CD4-positive, alpha-beta T cell treated with Interleukin-4 for 4 hours (primary cell): ENCODE measurements at places on chromosomes 7 and 10.

DNA sequence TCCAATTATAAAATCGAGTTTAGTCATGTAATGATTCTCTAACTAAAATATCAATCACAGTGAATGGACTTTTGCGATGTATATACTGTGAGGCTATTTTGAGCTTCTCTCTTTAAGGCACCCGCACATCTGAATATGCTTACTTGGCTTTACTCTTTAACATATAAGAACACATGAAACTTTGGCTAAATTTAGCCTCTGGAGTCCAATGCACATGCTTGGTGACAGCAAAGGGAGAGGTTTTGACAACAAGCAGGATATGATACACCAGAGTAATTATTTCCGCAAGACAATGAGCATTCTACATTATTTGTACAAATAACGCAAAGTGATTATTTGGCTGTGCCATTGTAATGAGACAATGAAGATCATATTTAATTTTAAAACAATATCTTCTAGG is 72.4 kb downstream of the ARID5B start:
- DNase-seq, result no peak

GRCh38 chr7:91357379-91357778 is 93.1 kb downstream of the FZD1 start:
- no peak for DNase-seq

DNA sequence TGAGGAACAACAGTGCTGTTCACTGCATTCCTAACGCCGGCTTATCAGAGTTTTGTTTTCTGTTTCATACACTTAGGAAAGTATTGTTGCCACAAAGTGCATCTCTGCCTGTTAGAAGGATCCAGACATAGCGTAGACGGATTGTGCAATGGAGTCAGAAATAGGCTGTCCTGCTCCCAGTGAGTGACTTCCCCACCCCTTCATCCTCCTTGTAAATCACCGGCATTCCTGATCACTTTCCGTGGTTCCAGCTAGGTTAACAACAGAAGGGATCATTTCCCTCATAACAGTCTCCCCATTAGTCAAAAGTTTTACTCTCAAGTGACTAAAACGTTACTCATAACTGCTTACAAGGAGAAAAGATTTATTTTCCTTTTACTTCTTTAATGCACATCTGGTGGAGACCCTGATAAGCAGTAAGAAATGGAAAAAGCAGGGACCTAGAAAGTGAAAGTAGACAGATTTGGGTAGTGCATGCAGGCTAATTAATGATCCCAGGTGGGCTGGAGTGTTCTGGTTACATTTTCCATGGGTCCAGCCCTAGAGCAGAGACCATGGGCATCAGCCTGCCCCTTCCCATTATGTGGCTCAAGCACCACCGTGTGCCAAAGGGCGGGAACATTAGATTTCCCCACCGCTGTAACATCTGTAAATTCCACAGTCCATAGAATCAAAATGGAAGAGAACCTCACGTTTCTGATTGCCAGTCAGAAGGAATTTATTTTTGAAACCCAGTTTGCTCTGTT is 395.1 kb upstream of the GALNT17 start:
- no peak for DNase-seq

DNA sequence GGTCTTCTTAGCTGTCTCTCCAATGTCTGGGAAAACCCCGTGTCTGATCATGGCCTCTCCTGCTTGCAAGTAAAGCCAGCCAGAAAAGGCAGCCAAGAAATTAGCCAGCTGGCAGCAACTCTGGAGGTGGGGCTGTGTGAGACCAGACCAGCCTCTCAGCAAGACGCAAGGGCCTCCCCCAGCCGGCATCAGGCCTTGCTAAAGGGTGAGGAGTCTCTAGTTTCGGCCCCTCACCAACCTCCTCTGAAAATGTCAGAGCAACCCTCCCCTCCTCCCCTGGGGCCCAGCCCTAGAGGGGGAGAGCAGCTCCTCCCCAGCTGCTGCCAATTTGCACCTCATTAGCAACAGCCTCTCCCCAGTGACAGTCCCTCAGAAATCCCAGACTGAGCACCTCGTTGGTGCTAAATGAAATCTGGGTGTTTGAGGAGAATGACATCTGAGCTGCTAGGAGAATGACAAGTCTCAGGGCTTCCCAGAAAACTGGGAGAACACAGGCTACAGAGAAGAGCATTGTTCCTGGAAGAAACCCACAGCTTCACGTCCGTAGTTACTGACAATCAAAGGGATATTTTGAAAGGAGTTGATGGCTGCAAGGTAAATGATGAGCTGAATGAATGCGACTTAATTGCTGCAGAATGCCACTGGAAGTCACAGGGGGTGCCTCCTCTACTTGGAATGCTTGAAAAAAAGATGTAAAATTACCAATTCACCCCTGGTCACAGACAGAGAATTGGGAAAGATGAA is 25.9 kb downstream of the DGKI start:
- no peak for DNase-seq

- DNase-seq, result no peak
These were observed 9.2 kb downstream of the AQP1 start for GRCh38 chr7:30920584-30921539.

DNA sequence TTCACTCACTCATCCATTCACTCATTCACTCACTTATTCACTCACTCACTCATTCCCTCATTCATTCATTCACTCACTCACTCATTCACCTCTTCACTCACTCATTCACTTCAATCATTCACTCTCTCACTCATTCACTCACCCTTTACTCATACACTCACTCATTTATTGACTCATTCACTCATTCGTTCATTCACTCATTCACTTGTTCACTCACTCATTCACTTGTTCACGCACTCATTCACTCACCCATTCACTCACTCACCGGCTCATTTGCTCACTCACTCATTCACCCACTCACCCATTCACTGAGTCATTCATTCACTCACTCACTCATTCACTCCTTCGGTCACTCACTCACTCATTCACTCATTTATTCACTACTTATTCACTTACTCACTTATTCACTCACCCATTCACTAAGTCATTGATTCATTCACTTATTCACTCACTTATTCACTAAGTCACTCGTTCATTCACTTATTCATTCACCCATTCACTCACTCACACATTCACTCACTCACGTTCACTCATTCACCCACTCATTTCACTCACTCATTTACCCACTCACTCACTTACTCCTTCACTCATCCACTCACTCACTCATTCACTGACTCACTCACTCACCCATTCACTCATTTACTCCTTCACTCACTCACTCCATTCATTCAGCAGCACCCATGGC is 4.7 kb upstream of the PFKP start:
- no peak for DNase-seq

- no peak for DNase-seq
These were observed 91.0 kb upstream of the LANCL2 start for GRCh38 chr7:55274156-55274555.

- peak; percentile 72 for DNase-seq
These were observed 125.9 kb downstream of the GRK5 start for GRCh38 chr10:119333146-119333792.

- no peak for DNase-seq
These were observed 996.7 kb upstream of the CELF2 start for GRCh38 chr10:10020945-10021344.

GRCh38 chr7:70458745-70459144 is 673.2 kb upstream of the GALNT17 start:
- no peak for DNase-seq

- no peak for DNase-seq
These were observed 388.2 kb downstream of the SORCS3 start for GRCh38 chr10:105029286-105029685.

DNA sequence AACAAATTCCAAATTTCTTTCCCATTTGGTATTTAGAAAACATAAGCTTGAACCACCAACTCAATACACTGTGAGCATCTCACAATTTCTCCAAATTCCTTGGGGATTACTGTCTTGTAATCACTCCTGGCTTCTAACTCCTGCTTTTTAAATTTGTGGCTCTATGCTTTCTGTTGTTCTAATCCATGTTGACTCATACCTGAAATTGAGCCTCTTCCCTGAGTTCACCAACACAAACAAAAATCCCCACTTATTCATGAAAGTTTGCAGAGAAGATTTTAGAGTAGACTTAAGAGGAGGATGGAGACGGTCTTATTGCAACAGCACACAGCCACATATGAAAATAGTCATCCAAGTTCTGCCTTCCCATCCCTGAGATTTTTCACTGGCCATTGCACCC is 252.5 kb downstream of the PTEN start:
- DNase-seq, result no peak

DNA sequence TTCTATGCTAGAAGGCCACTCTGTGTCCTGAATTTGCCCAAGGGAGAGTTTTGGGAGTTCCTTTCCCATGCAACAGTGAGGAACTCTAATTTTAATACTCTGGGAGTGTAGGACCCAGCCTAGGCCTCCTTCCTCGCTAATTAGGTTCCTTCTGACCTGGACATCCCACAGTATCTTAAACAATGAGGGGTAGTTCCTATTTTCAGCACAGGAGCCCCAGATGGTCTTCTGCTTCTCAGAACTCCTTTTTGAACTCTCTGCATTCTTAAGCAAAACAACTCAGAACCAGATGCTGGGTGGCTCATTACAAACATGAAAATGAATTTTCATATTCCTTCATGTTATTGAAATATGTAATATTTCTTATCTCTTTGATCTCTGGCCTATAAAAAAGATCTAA is 116.9 kb downstream of the LRMDA start:
- DNase-seq, result no peak

GRCh38 chr7:71835056-71835455 is 577.1 kb downstream of the CALN1 start:
- no peak for DNase-seq

GRCh38 chr10:78375854-78376785 is 342.5 kb downstream of the RPS24 start:
- DNase-seq, result no peak

DNA sequence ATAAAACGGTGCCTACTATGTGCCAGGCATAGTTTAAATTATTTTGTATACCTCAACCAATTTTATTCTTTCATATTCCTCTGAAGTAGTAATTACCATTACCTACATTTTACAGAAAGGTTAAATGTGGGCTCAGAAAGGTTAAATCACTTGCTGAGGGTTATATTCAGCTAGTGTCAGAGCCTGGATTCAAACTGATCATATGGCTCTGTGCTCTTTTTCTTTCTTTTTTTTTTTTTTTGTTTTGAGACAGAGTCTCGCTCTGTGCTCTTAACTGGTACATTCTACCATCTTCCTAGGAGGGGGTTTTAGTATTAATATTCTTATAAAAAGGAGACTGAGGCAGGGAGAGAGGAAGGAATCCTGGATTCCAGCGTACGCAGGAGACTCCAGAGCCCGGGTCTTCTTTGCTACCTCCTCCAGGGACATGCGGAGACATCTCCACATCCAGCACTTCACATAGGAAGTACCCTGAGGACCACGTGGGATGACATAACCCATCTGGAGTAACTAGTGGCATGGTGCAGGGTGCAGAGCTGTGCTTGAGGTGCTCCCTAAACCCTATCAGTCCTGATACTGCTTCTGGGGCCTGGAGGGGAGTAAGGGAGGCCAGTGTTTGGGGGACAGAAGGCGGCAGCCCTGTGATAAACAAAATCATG is 29.6 kb upstream of the ATXN7L1 start:
- DNase-seq, result no peak

DNA sequence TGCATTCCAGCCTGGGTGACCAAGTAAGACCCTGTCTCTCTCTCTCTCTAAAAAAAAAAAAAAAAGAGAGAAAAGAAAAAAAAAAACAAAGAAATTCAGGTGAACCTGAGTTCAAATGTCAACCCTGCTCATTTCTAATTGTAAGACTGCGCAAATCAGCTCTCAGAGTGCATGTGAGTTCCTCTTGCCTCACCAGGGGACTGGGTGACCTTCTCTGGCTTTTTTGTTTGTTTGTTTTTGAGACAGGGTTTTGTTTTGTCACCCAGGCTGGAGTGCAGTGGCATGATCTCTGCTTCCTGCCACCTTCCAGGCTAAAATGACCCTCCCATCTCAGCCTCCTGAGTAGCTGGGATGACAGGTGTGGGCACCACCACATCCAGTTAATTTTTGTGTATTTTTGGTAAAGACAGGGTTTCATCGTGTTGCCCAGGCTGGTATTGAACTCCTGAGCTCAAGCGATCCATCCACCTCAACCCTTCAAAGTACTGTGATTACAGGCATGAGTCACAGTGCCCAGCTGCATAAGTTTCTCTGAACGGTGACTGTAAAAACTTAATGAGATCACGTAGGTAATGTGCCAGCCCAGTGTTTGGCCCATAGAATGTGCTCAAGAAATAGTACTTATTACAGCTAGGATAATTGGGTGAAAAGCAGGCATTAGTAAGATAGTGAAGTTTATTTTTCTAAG is 45.3 kb upstream of the BAMBI start:
- no peak for DNase-seq

DNA sequence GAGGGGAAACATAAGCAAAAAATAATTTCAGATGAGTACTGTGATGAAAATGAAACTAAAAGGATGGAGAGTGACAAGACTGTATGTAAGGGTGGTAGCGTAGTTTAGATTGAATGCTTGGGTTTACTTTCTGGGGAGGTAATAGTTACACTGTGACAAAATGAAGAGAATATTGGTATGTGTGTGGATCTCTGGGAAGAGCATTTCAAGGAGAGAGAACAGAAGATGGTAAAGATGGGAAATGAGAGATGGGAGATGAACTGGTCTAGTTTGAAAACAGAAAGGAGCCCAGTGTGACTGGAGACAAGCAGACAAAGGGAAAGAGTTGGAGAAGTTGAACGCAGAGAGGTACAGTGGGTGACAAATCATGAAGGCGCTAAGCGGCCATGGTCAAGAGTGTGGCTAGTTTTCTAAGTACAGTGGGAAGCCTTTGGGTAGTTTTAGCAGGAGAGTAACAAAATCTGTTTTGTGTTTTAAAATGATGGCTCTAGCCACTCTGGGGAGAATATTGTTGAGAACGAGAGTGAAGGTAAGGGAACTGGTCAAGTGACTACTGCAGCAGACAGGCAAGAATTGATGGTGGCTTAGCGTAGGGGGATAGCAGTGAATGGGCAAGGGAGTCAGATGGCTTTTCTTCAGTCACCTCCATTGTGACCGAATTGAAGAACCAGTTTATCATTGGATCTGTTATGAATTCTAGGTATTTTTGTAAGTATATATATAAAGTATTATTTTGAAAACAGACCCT is 22.6 kb downstream of the PALS2 start:
- DNase-seq, result no peak

DNA sequence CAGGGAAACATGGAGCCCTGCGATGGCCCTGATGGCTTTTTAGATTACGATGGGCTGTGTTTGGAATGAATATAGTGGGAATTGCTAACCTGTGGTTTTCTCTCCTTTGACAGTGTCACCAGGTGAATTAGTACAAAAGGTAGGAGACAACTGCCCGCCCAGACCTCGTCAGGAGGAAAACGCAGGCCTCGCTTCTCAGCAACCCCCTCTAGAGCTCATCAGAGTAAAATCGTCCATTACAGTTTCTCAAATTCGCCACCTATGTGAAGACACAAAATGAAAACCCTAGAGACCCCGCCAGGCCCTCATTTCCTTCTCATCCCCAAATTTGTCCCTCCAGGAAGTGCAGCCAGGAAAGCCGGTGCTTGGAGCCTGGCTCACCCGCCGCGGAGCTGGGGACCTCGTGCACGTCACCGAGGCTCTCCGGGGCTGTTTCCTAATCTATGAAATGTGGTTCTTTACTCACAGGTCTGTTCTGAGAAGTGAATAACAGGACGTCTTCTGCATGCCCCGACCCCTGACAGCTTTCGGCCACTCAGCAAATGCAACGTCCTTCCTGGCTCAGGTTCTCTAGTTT is 143.7 kb downstream of the VIPR2 start:
- DNase-seq, result no peak
